ENCODE measurements at places on chromosomes 6 and 20.
A peak's percentile ranks its signal among the peaks of the same experiment; 100 is the strongest.

GRCh38 chr6:125439512-125439911, 137.7 kb upstream of the HDDC2 start:
- DNase-seq, result no peak

DNA sequence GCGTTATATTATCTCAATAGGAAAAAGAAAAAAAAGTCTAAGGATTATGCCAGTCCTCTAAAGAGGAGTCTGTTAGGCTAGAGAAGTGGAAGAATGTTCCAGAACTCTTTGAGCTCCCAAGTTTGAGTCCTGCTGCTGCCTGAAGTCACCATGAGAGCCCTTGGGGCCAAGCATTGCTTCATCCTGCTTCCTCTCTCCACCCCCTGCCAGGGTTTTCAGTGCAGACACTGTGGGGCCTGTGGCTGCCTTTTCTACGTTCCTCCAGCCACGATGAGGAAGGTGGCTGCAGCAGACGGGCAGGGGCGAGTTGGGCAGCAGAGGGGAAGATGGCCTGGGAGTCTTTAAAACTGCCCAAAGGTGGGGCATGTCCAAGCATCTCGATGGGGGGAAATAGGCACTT, 214.4 kb upstream of the KCNG1 start:
- DNase-seq, result no peak

- no peak for DNase-seq
Measured at GRCh38 chr20:14777591-14777990, 440.2 kb upstream of the FLRT3 start.

DNA sequence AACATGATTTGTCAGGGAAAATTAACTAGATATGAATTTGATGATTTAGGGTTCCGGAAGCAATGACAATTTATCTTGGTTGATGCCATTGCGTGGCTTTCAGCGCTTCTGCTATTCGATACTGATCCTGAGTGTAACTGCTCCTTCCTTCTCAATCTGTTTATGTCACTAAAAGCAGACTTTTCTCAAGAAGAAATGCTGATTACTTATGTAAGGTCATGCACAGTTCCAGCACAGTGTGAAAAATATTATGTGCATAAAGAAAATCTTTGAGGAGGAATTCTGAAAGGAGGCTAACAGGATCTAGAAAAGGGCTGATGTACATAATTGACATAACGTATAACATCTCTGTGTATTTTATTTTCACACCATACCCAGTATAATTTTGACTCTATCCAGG, 336.6 kb downstream of the PACRG start:
- no peak for DNase-seq

GRCh38 chr20:57594092-57594951, 25.9 kb downstream of the ZBP1 start:
- peak; percentile 52 for DNase-seq

DNA sequence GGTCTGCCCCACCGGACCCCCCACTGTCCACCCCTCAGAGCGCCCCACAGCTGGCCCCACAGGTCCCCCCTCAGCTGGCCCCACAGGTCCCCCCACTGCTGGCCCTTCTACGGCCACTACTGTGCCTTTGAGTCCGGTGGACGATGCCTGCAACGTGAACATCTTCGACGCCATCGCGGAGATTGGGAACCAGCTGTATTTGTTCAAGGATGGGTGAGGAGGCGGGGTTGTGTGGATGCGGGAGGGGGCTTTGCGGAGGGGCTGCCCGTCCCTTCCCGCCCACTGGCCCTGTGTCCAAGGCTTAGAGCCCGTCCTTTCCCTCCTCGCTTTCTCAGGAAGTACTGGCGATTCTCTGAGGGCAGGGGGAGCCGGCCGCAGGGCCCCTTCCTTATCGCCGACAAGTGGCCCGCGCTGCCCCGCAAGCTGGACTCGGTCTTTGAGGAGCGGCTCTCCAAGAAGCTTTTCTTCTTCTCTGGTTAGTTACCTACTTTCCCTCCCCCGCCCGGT, 4.7 kb downstream of the MMP9 start:
- no peak for DNase-seq

GRCh38 chr6:136037242-136037875, 185.9 kb downstream of the PDE7B start:
- no peak for DNase-seq

- DNase-seq, result no peak
Measured at GRCh38 chr20:32418376-32418775, 60.2 kb downstream of the ASXL1 start.

DNA sequence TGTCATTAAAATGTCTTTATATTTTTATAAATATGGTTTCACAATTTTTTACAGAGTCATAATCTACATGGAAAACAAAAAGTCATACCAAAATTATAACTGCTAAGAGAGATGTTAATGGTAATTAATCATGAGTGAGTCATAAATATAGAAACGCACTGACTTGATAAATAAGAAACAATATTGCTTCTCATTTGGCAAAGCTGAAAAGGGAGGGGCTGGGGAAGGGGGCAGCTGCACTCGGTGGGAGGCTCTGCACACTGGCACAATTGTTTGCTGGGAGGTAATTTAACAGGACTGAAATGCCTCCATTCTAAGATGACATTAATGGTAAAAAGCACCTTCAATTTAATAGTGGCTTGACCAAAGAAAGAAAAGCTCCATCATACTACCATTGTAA, 133.3 kb upstream of the AGPAT4 start:
- no peak for DNase-seq

GRCh38 chr20:4896971-4897497, 104.3 kb downstream of the SLC23A2 start:
- no peak for DNase-seq

DNA sequence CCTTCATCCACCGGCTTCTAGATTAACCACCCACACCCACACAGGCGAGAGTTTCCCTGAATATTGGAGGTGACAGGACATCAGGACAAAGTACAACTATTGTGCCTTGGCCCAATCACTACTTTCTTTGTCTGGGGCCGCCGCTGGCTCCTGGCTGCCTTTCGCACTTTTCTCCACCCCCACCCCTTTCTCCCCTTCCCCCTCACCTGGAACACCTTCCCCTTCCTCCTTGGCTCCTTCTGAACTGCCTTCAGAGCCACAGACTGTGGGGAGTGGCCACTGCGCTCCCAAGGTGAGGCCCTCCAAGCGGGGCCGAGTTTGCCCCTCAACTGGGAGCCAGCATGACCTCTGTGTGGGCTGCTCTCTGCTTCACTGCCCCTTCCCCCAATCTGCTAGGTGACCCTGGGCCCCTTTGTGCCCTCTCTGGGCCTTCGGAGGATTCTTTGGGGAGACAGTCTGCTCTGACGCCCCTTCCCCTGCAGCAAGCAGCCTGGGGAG, 3.0 kb upstream of the VEGFA start:
- no peak for DNase-seq

- no peak for DNase-seq
Measured at GRCh38 chr20:50356525-50356885, 153.7 kb upstream of the PTPN1 start.

DNA sequence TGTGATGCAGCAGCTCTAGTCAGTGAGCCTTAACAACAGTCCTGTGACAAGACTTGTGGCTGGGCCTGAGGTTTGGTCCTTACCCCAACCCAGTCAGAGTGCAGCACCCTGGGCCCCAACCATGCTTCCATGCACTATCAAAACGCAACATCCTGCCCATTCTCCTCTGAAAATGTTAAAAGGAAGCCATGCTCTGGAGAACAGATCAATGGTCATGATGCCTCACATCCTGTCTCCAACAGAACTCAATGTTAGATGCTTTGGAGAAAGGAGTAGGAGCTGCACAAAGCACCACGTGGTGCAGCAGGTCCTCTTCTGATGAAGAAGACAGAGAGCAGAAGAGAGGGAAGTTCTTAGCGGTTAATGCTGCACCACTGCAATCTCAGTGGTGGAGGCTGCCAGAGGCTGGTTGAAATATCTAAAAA, 41.9 kb downstream of the TRAM2 start:
- DNase-seq, result no peak

GRCh38 chr6:36769676-36770499, 69.4 kb downstream of the CPNE5 start:
- no peak for DNase-seq

DNA sequence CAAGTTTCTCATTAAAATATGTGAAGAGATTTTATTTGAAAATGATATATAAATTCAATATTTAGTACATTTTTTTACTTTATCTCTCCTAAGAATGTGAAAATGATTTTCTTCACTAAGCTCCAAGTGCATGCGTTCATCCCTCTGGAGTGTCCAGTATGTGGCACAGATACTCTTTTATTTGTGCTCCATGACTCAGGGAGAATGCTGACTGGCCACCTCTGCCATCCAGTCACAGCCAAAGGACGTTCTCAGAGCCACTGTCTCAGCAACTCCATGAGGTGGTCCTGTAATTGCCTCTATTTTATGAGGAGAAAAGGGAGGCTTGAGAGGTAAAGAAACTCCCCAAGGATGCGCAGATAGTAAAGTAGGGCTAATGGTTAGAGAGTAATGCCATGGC, 58.3 kb downstream of the KAT14 start:
- no peak for DNase-seq

GRCh38 chr20:52256454-52256853, 64.9 kb upstream of the ZFP64 start:
- no peak for DNase-seq

DNA sequence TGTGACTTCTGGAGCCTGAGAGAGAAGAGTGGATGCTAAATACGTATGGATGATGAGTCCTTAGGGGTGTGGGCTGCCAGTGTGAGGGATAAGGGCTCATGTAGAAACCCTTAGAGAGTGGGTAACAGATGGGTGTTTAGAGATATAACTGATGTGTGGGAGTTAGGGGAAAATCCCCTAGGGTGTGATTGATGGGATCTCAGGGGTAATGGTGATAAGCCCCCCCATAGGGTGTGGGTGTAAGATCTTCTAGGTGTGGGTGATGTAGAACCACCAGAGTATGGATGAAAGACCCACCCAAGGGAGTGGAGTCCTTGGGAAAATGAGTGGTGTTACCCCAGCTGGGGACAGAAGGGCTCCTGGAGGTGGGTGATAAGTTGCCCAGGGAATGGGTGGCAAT, 26.3 kb downstream of the SLC12A5 start:
- no peak for DNase-seq

DNA sequence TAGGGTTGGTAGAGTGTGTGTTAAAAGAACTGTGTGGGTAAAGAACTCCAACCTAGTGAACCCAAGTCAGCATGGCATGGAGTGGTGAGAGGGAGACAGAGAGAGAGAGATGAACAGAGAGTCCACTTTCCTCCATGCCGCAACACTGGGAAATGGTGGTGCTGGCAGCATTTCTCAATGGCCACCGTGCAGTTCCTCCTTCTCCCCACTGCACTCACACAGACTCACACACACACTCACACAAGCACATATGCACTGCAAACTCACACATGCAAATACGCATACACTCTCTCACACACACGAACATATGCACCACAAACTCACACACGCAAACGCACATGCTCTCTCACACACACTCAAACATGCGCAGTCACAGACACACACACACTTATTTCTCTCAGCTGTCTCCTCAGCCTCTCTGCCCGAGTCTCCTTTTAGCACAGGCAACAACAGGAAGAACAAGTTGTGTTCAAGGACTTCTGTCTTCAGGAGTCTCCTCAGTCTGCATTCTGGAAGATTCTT, 66.5 kb upstream of the LY86 start:
- DNase-seq, result no peak

DNA sequence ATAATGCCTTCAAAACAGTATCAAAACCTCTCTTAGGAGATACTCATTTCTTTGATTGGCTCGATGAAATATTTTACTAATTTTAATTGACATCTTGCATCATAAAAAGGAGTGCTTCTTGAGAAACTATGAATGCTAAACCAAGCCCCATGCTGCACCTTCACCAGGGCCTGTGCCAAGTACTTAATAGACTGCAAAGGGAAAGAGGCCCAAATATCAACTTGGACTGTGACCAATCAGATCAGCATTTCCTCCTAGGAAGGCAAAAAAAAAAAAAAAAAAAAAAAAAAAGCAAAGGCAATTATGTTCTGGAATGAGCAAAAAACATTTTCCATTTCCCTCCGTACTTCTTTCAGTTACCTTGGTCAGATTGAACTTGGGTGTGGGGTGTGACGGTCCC, 253.0 kb upstream of the SOX4 start:
- no peak for DNase-seq

GRCh38 chr20:62025832-62026563, 39.7 kb downstream of the TAF4 start:
- DNase-seq, result no peak
